ENCODE measurements at places on chromosomes 11 and 22. TPM values are rescaled to one million over a fixed set of nuclear protein-coding genes. Genes with fewer than 3 reads are reported as not detected.

PRMT3 gene
- total RNA-seq: 1.2 TPM

TYR gene
- not detected for total RNA-seq

PLA2G3 gene
- total RNA-seq: not detected

NXPE2 gene
- not detected for total RNA-seq

C22orf31 gene
- not detected for total RNA-seq

LRRC4C gene
- not detected for total RNA-seq

TPH1 gene
- 1.8 TPM for total RNA-seq

LINC01488 gene
- not detected for total RNA-seq

OR5A1 gene
- not detected for total RNA-seq

MS4A3 gene
- not detected for total RNA-seq

POTEH gene
- not detected for total RNA-seq

OLFML1 gene
- total RNA-seq: 10.7 TPM

SAA4 gene
- not detected for total RNA-seq

C1QTNF5 gene
- 95.8 TPM for total RNA-seq

SLCO2B1 gene
- 403 TPM for total RNA-seq

TRIM51 gene
- not detected for total RNA-seq

SHANK2 gene
- total RNA-seq: 0.53 TPM

TSGA10IP gene
- not detected for total RNA-seq

DEFB131B gene
- not detected for total RNA-seq

LAYN gene
- total RNA-seq: 27.2 TPM

C11orf91 gene
- total RNA-seq: not detected

OR2AT4 gene
- total RNA-seq: not detected

POGLUT3 gene
- 27.1 TPM for total RNA-seq

CRYBB2 gene
- not detected for total RNA-seq

FERMT3 gene
- total RNA-seq: 55.2 TPM

MMP10 gene
- total RNA-seq: not detected

RTN3 gene
- 49.5 TPM for total RNA-seq

SLC7A4 gene
- 20.4 TPM for total RNA-seq

MB gene
- not detected for total RNA-seq

MRGPRD gene
- total RNA-seq: not detected

PARVA gene
- total RNA-seq: 51.6 TPM

ZP1 gene
- not detected for total RNA-seq

DDIAS gene
- total RNA-seq: 0.11 TPM

C22orf42 gene
- not detected for total RNA-seq

BTBD18 gene
- not detected for total RNA-seq

POU2AF1 gene
- 0.11 TPM for total RNA-seq

PKP3 gene
- not detected for total RNA-seq

LDHAL6A gene
- not detected for total RNA-seq

DRD2 gene
- not detected for total RNA-seq

TMEM191C gene
- total RNA-seq: not detected

OR5AS1 gene
- not detected for total RNA-seq

CHRNA10 gene
- total RNA-seq: not detected

TSSK2 gene
- not detected for total RNA-seq

CNTN5 gene
- total RNA-seq: 3.6 TPM

LTO1 gene
- total RNA-seq: 10.2 TPM

TBC1D10A gene
- 107 TPM for total RNA-seq
